Stromal cell of bone marrow (primary cell): ENCODE measurements at places on chromosomes 11 and 22.

DNA sequence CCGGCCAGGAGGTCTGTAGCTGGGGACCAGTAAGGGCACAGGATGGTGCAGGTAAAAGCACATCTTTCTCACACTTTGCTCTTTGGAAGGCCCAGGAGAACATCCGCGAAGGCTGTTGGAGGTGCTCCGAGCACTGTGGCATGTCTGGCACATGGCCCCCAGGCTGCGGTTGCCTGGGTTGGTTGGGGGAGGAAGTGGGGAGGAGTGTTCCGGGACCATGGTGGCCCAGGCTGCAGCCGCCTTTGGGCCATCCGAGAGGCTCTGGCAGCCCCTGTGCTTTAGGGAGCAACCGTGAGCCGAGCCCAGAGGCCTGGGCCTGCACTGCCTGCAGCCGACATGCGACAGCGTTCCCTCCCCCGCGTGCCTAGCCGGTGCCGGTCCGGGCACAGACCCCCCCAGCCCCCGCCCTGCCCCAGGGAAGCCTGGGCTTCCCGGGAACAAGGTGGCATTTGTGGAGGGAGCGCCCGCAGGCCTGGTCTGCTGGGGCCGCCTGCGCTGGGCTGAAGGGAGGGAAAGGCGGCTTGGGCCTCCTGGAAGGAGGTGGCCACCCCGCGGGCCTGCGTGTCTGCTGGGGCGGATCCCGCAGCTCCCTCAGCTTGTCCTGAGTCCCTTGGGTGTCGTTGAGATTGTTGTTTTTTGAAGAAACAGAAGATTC, 57.9 kb downstream of the GRAMD4 start:
- no peak for DNase-seq

GRCh38 chr11:118214210-118214914, 10.4 kb downstream of the JAML start:
- no peak for DNase-seq

- no peak for DNase-seq
These were observed 20.8 kb downstream of the ARFGAP2 start for GRCh38 chr11:47155879-47156278.

DNA sequence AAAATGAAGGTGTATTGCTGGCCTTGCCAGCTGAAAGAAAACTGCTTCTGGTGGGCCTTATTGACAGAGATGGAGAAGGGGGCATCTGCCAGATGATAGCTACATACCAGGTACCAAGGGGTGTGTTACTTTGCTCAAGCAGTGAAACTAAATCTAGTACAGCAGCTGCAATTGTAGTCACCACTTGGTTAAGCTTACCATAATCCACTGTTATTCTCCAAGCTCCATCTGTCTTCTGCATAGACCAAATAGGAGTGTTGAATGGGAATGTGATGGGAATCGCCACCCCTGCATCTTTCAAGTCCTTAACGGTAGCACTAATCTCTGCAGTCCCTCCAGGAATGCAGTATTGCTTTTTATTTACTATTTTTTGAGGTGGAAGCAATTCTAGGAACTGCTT, 45.8 kb upstream of the LIN7C start:
- DNase-seq: no peak

DNA sequence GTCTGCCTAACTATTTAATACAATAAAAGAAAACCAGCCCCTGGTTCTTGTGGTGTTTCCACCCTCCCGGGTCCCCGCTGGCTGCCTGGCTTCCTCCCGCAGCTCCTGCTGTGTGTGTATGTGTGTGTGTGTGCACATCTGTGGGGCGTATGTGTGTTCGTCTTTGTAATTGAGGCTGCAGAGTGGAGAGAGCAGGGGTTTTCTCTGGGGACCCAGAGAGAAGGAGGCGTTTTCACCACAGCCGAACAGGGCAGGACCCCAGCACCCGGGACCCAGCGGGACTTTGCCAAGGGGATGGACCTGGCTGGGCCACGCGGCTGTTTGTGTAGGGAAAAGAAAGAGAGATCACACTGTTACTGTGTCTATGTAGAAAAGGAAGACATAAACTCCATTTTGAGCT, 42.7 kb downstream of the IGLL1 start:
- DNase-seq: no peak

GRCh38 chr11:108887436-108888238, 222.8 kb downstream of the DDX10 start:
- peak; percentile 45 for DNase-seq

GRCh38 chr11:67053896-67054329, 2.7 kb upstream of the RHOD start:
- DNase-seq: no peak

- peak; percentile 21 for DNase-seq
These were observed 56.6 kb upstream of the LIN7C start for GRCh38 chr11:27563201-27563600.

DNA sequence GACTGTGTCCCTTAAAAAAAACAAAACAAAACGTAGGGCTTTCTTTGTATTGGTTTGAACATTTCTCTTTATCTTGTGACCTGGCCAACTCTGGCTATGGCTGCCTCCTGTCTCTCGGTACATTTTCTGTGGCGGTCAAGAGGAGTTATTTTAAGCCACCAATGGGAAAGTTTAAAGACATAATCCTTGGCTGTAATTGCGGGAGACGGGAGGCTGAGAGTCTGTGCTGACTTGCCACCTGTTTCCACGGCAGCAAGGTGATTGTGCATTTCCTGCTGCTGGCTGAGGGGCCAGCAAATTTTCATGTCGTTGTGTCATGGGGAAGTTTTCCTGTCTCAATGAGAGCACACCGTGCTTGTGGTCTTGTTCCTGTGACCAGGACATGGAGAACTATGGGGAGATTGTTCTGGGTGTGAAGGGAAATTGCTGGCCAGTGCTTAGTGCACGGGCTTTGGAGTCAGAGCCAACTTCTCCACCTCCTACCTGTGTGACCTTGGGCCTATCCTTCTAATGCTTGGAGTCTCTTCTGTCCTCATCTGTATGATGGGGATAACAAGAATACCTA, 11.0 kb downstream of the PTPRJ start:
- DNase-seq: no peak

DNA sequence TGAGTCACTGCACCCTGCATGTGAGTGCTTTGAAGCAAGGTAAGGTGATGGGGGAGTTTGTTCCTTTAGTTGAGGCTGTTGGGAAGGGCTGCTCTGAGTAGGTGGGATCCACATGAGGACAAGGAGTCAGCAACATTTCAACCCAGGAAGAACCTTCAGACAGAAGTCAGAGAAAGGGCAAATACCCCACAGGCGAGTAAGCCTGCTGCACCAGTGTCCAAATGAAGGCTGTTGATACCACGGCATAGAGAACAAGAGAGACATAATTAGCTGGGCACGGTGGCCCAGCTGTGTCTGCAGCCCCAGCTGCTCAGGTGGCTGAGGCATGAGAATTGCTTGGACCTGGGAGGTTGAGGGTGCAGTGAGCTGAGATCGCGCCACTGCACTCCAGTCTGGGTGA, 54.3 kb upstream of the CLMP start:
- DNase-seq: no peak

GRCh38 chr11:117908109-117908895, 20.9 kb downstream of the TMPRSS13 start:
- no peak for DNase-seq

DNA sequence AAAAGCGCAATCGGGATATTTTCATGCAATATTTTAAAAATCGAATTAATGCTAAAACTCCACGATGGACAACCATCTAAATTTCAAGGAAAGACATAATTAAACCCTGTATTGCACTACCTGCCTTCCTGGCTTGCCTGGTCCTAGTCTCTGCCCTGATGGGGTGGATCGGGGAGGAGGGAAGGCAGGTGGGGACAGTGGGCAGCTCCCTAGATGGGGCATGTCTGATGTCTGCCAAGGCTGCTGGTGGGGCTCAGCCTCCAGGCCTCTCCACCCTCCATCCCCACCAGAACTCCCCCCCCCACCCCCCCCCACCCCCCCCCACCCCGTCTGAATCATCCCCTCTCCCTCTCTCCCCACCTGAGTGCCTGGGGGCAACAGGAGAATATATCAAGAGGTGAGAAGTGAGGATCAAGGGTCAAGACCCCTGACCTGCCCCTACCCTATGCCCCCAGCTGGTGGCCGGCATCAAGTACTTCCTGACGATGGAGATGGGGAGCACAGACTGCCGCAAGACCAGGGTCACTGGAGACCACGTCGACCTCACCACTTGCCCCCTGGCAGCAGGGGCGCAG, 650 bp downstream of the CST6 start:
- no peak for DNase-seq

DNA sequence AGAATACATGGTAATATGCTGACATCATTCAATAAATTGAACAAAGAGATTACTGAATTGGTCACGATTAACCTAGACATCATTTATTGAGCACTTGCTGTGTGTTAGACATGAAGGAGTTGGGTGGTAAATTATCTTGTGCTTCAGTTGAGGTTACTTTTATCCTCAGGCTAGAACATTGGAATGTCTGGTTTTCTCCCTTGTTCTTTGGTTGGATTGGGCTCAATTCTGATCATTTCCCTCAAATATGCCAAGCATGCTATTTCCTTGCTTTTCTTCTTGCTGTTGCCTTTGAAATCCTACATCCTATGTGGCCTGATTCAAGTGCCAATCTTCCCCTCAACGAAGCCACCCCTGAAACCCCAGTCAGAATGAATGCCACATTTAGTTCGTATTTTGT, 65.8 kb downstream of the DEUP1 start:
- DNase-seq: no peak

GRCh38 chr11:60831143-60831500, 10.8 kb upstream of the CCDC86 start:
- peak; percentile 51 for DNase-seq

- no peak for DNase-seq
These were observed 2.6 kb downstream of the CDPF1 start for GRCh38 chr22:46247443-46247975.

GRCh38 chr22:29769723-29770321, 2.7 kb downstream of the UQCR10 start:
- no peak for DNase-seq

- DNase-seq: no peak
These were observed 36.4 kb upstream of the ACER3 start for GRCh38 chr11:76824083-76824939.

DNA sequence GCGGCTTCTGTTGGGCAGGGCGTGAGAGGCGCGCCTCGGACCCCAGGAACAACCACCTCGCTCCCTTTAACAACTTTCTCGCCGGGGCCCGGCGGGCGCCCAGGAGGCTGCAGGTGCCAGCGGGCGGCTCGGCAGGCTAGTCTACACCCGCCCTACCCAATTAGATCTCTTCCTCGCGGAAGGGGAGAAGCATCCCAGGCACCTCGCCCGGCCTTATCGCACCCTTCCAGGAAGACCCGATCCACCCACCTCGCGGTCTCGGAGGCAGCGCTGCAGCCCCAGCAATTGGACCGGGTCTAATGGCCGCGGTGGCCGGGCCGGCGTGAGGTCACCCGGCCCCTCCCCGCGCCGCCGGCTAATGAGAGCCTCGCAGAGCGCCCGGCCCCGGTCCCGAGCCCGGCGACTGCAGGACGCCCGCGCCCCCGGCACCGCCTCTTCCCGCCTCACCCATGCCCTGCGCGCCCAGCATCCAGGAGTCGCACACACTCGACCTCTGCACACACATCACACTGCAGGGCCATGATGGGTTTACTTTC, at the start of gene PLAAT3:
PLAAT3 (minus strand) TSS at position 298 of the 536 bp plus-strand sequence. CDS start 419 bp downstream, outside the sequence.
- no peak for DNase-seq

- DNase-seq: no peak
These were observed 187.8 kb downstream of the MIAT start for GRCh38 chr22:26845021-26845743.

GRCh38 chr11:31767685-31768084, 43.4 kb downstream of the PAX6 start:
- DNase-seq: no peak

- DNase-seq: no peak
These were observed 29.3 kb upstream of the PAMR1 start for GRCh38 chr11:35554491-35555437.

- DNase-seq: no peak
These were observed 4.5 kb downstream of the CHST1 start for GRCh38 chr11:45660729-45661438.

- peak; percentile 64 for DNase-seq
These were observed 34.9 kb downstream of the P4HA3 start for GRCh38 chr11:74276581-74276980.

GRCh38 chr11:85752890-85753581, 57.9 kb downstream of the SYTL2 start:
- no peak for DNase-seq

- peak; percentile 33 for DNase-seq
These were observed 12.4 kb downstream of the CRELD2 start for GRCh38 chr22:49930596-49931412.

DNA sequence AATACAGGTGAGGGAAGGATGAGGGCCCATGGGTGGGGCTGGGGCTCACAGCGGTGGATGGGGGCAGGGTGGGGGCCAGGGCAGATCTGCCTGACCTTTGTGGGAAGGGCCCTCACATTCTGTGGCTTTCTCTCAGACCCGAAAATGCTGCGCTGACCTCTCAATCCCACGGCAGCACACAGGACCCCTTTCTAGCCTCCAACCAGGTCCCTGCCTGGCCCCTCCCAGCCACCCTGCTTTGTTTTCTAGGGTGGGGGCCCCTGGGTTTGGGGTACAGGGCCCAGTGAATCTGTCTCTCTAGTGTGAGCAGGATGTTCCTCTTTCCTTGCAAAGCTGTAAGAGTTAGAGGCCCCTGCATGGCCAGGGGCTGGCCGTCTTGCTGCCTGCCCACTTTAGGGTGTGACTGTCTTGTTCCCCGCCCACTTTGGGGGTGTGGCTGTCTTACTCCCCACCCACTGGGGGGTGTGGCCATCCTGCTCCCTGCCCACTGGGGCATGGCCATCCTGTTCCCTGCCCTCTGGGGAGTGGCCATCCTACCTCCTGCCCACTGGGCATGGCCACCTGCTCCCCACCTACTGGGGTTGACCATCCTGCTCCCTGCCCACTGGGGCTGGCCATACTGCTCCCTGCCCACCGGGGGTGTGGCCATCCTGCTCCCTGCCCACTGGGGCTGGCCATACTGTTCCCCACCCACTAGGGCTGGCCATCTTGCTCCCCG, 11.5 kb downstream of the PARVG start:
- DNase-seq: no peak

DNA sequence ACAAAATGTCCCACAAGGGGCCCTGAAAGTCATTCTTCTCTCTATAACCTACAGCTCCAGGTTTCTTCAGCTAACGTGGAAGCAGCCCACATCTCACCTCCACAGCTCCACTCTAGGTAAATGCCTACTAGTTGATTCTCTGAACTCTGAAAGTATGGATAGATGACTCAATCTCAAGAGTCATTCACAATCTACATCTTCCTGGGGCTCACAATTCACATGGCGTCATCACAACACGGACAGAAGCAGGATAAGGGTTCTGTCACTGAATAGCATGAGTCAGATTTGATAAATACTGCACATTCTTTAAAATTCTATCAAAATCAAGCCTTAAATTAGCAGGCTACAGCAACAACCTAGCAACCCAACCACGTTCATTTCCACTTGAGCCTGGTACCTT, 96.3 kb downstream of the PLEKHA7 start:
- DNase-seq: no peak
